Liver (tissue), 10 donors: ENCODE measurements at places on chromosomes 12 and 14.

DNA sequence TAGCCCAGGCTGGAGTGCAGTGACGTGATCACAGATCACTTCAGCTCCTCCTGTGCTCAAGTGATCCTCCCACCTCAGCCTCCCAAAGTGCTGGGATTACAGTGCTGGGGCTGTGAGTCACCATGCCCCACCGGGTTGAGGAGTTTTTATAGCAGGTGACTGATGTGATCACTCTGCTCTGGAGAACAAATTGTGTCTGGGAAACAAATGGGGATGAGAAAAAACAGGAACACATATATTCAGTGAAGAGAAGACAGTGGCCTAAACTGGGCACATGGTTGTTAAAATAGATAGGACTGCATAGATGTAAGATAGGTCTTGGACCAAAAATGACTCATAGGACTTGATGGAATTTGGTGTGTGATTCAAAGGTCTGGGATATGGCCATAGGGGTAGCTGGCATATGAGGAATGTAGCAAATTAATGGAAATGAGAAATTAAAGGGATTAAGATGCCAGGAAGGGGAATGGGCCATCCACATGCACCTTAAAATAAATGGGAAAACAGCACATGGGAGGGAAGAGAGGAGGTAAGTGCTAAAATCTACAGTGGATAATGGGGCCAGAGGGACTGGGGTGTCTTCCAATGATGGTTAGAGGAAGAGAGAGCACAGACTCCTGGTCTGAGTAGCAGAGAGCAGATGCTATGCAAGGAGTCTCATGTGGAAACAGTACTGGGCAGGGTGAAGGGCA, 11.2 kb downstream of the BCAT1 start:
- no peaks in the 10 kb centered on the region for H3K36me3 ChIP-seq
- DNase-seq = no peak
- H3K27ac ChIP-seq = no peak overlapping the region
- no peak overlapping the region for H3K4me3 ChIP-seq
- no peaks in the 10 kb centered on the region for H3K4me1 ChIP-seq

GRCh38 chr12:88544991-88545980, 35.0 kb downstream of the KITLG start:
- DNase-seq = no peak
- H3K4me1 ChIP-seq = no peaks in the 10 kb centered on the region
- H3K4me3 ChIP-seq = no peak overlapping the region
- no peaks in the 10 kb centered on the region for H3K36me3 ChIP-seq

- H3K27me3 ChIP-seq = no peaks in the 10 kb centered on the region
- no peak for DNase-seq
- no peaks in the 10 kb centered on the region for H3K36me3 ChIP-seq
- H3K4me3 ChIP-seq = no peak overlapping the region
These were observed 83.0 kb upstream of the METAP2 start for GRCh38 chr12:95390932-95391331.

GRCh38 chr12:124804011-124804621, 59.5 kb downstream of the SCARB1 start:
- peaks cover 3% of the 10 kb centered on the region for H3K4me1 ChIP-seq
- peaks cover 7% of the 10 kb centered on the region for H3K36me3 ChIP-seq
- no peak overlapping the region for H3K4me3 ChIP-seq
- H3K27me3 ChIP-seq = no peaks in the 10 kb centered on the region

DNA sequence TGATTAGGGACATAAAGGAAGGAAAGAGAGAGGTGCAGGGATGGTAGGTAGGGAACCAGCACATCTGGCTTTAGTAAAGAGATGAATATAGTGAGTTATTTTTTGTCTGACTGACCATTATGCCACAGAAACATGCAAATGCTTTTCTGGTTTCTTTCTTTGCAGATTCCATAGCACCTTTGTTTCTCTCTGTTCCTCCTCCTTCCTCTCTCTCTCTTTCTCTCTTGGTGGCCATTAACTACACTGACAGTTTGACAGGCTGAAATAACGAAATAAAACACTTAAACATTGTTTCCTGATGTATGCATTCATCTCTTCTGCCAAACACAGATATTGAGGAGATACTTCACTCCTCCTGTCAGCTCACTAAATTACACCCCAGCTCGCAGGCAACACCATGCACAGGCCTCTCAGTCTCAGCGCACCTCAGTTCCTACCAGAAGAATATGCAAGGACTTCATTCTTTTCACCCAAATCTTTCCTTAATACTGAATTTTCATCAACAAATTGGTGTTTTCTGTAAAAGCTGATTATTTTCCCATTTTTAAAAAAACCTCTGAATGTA, 406.9 kb upstream of the SOX5 start:
- H3K36me3 ChIP-seq = no peaks in the 10 kb centered on the region
- no peak overlapping the region for H3K4me3 ChIP-seq
- no peaks in the 10 kb centered on the region for H3K4me1 ChIP-seq
- DNase-seq = no peak

DNA sequence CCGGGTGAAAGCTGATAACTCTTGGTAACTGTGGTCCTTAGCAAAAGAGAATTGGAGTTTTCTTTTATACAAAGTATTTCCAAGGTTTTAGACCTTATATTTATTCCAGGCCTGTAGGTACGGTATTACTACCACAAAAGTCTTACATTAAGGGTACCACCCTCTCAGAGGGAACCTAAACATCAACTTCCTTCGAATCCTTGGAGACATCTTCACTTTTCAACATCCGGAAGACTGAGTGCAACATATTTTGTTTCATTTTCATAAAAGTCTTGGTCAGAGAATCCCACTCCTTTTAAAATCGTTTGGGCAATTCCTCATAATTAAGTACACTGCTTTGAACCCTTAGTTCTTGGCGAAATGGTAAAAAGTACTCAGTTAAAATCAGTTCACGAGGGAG, 1.2 kb downstream of the CNOT2 start:
- H3K36me3 ChIP-seq = peaks cover 4% of the 10 kb centered on the region
- DNase-seq = no peak
- H3K27ac ChIP-seq = no peak overlapping the region

GRCh38 chr14:54467280-54467679, 21.5 kb downstream of the GMFB start:
- no peaks in the 10 kb centered on the region for H3K27me3 ChIP-seq
- H3K4me3 ChIP-seq = no peak overlapping the region
- H3K36me3 ChIP-seq = no peaks in the 10 kb centered on the region
- H3K27ac ChIP-seq = no peak overlapping the region

GRCh38 chr12:56062996-56063395, 17.0 kb upstream of the ERBB3 start:
- no peaks in the 10 kb centered on the region for H3K4me1 ChIP-seq
- H3K36me3 ChIP-seq = no peaks in the 10 kb centered on the region
- H3K4me3 ChIP-seq = no peak overlapping the region
- H3K27ac ChIP-seq = no peak overlapping the region
- no peaks in the 10 kb centered on the region for H3K27me3 ChIP-seq

GRCh38 chr12:15788233-15789219, 662 bp downstream of the EPS8 start:
- peak; percentile 37 for DNase-seq
- H3K4me3 ChIP-seq = peak overlapping the region; percentile 92
- no peaks in the 10 kb centered on the region for H3K27me3 ChIP-seq
- H3K4me1 ChIP-seq = peaks cover 3% of the 10 kb centered on the region
- H3K27ac ChIP-seq = peak overlapping the region; percentile 72
